ENCODE measurements at places on chromosomes 6 and 20. TPM values are rescaled to one million over a fixed set of nuclear protein-coding genes. Genes with fewer than 3 reads are reported as not detected.

RIPPLY2 gene
- not detected for total RNA-seq

SOBP gene
- total RNA-seq, result 0.42 TPM

PTCRA gene
- total RNA-seq, result not detected

MRPS10 gene
- 102 TPM for total RNA-seq

PCSK2 gene
- not detected for total RNA-seq

SLC2A10 gene
- total RNA-seq, result 25.9 TPM

PSMB9 gene
- total RNA-seq, result 7.2 TPM

CGA gene
- not detected for total RNA-seq

MCCD1 gene
- total RNA-seq, result not detected

HSPA1L gene
- 3.6 TPM for total RNA-seq

TCF15 gene
- not detected for total RNA-seq

JAG1 gene
- 14.0 TPM for total RNA-seq

TAP1 gene
- 49.7 TPM for total RNA-seq

GLP1R gene
- total RNA-seq, result not detected

PRPF6 gene
- total RNA-seq, result 49.4 TPM

LAMA2 gene
- total RNA-seq, result 121 TPM

TBC1D20 gene
- total RNA-seq, result 40.1 TPM

GSTA3 gene
- not detected for total RNA-seq

ZNF311 gene
- 0.32 TPM for total RNA-seq

NEURL2 gene
- total RNA-seq, result 34.3 TPM

FAM83C gene
- not detected for total RNA-seq

CTNNBL1 gene
- 30.4 TPM for total RNA-seq

PERP gene
- 0.70 TPM for total RNA-seq

CRIP3 gene
- total RNA-seq, result 0.78 TPM

SLC32A1 gene
- total RNA-seq, result not detected

CST4 gene
- total RNA-seq, result not detected

SSR1 gene
- 74.2 TPM for total RNA-seq

FAM209B gene
- total RNA-seq, result not detected

SLC35F1 gene
- not detected for total RNA-seq

CALHM5 gene
- 5.4 TPM for total RNA-seq

KIAA0408 gene
- total RNA-seq, result 2.0 TPM

ITPA gene
- 53.0 TPM for total RNA-seq

TREML2 gene
- not detected for total RNA-seq

MTFR2 gene
- 0.16 TPM for total RNA-seq

SSTR4 gene
- not detected for total RNA-seq

PDYN gene
- total RNA-seq, result not detected

SEL1L2 gene
- not detected for total RNA-seq

DPPA5 gene
- not detected for total RNA-seq

KIF25 gene
- total RNA-seq, result not detected

ELOVL2 gene
- total RNA-seq, result 0.05 TPM

DOK5 gene
- total RNA-seq, result 0.96 TPM

FAM217A gene
- total RNA-seq, result not detected

UTRN gene
- total RNA-seq, result 103 TPM

SAMD5 gene
- 6.7 TPM for total RNA-seq

NMBR gene
- not detected for total RNA-seq

OLIG3 gene
- total RNA-seq, result not detected

ZNF391 gene
- 0.03 TPM for total RNA-seq

CAGE1 gene
- total RNA-seq, result not detected

MATN4 gene
- total RNA-seq, result not detected

VTA1 gene
- total RNA-seq, result 92.5 TPM

SLC52A3 gene
- total RNA-seq, result not detected

CDH22 gene
- total RNA-seq, result not detected

E2F3 gene
- total RNA-seq, result 6.1 TPM

IYD gene
- total RNA-seq, result not detected

MC3R gene
- not detected for total RNA-seq

ZNF165 gene
- total RNA-seq, result 0.78 TPM

LGSN gene
- total RNA-seq, result not detected

ENPP5 gene
- 0.35 TPM for total RNA-seq

SEC63 gene
- total RNA-seq, result 18.0 TPM

TMEM74B gene
- not detected for total RNA-seq
